Endothelial cell of umbilical vein (primary cell): ENCODE measurements at places on chromosomes 13 and 19. TPM values are rescaled to one million over a fixed set of nuclear protein-coding genes. Genes with fewer than 3 reads are reported as not detected.

Gene LRP3
- 14.3 and 23.6 TPM in 2 replicates for polyA plus RNA-seq

Gene TTC9B
- polyA plus RNA-seq, result not detected in 2 replicates

- DNase-seq, result peak; percentile 63
- peaks cover 12% of the 10 kb centered on the region for H3K4me1 ChIP-seq
- H3K4me3 ChIP-seq, result no peak overlapping the region
- peak overlapping the region; percentile 79 for H3K27ac ChIP-seq
- H3K27me3 ChIP-seq, result no peaks in the 10 kb centered on the region
Measured at GRCh38 chr19:38031423-38031770, 124.4 kb downstream of the SIPA1L3 start.

DNA sequence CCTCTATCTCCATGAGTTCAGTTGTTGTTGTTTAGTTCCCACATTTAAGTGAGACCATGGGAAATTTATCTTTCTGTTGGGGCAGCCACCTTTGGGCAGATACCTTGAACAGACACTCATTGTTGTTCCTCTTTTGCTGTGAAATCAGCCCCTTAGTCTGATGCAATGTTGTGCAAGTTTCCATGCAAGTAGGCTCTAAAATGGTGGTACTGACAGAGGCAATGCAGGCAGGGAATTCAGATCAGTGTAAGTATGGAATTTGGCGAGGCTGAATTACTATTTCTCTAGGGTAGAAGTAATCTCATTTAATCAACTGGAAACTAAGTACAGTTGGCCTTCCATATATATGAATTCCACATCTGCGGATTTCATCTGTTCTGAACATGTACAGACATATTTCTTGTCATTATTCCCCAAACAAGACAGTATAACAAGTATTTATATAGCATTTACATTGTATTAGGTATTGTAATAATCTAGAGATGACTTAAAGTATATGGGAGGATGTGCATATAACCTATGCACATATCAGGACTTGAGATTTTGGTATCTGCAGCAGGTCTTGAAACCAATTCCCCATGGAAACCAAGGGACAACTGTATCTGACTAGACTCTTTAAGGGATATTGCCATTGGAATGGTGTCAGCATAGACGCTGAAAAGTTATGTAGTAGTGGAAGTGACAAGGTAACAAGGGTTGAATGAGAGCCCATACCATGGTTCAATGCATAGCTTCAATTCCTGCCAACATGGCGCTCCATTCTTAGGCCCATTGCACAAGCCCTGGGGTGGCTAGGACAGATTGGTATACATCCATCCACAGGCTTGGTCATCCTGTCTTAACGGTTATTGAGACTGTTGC lies 281.5 kb upstream of the HTR2A start:
- H3K4me1 ChIP-seq, result no peaks in the 10 kb centered on the region
- H3K4me3 ChIP-seq, result no peak overlapping the region
- no peaks in the 10 kb centered on the region for H3K27me3 ChIP-seq
- no peak for DNase-seq
- no peak overlapping the region for H3K27ac ChIP-seq
- H3K36me3 ChIP-seq, result no peaks in the 10 kb centered on the region

DNA sequence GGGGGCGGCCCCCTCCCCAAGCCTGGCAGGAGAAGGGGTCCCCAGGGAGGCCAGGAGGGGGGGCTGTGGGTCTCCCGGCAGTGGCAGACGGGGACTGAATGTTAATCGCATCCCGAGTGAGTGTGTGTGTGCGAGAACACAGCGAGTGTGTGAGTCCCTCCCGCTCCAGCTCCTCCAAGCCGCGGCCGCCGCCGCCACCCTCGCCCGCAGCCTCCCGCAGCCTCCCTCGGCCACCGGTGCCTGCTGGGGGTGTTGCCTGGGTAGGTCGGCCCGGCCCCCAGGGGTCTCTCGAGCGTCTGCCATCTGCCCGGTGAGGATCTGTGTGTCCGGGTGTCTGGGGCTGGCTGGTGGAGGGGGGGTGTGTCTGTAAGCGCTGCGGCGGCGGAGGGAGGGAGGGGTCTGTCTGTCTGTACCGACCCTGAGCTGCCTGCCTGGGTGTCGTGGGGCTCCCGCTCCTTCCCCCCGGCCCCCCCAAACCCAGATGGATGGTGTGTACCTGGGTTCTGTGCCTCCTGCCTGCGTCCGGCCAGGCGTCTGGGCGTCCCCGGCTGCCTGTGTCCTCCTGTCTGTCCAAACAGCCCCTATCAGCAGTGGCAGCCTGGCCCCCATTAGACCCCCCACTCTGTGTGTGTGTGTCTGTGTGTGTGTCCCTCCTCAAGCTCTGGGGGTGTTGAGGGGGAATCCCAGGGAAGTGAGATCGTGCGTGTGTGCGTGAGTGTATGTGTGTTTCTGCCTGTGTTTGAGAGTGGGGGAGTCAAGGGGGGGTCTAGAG lies at the start of gene GRIN2D:
GRIN2D (plus strand) TSS at position 110 of the 772 bp plus-strand sequence. CDS start 4,725 bp downstream, outside the sequence.
- no peak within 1 kb of the TSS for H3K27ac ChIP-seq
- peaks cover 21% of the 10 kb centered on the region for H3K27me3 ChIP-seq
- H3K36me3 ChIP-seq, result peaks cover 5% of the 10 kb centered on the region
- peak; percentile 26 for DNase-seq
- H3K4me1 ChIP-seq, result peaks cover 10% of the 10 kb centered on the region

Gene PROZ
- polyA plus RNA-seq, result not detected in 2 replicates
